Temporal lobe (tissue), 4 donors: ENCODE measurements at places on chromosomes 1 and 21. TPM values are rescaled to one million over a fixed set of nuclear protein-coding genes. Genes with fewer than 3 reads are reported as not detected.

Gene EDN2
- not detected for total RNA-seq

Gene HMGN2
- total RNA-seq, result 191 TPM

Gene CHRM3
- total RNA-seq, result 21.4 TPM

Gene C1orf87
- under 0.01 TPM for total RNA-seq
